Stimulated activated CD4-positive, alpha-beta T cell treated with anti-CD3 and anti-CD28 coated beads, Interleukin-12 subunit alpha, Interleukin-12 subunit beta, amount 100 ng/mL, for 48 hours (primary cell): ENCODE measurements at places on chromosomes 6 and 20.

- DNase-seq: no peak
Observed at GRCh38 chr6:39166912-39167290, 51.9 kb upstream of the SAYSD1 start.

DNA sequence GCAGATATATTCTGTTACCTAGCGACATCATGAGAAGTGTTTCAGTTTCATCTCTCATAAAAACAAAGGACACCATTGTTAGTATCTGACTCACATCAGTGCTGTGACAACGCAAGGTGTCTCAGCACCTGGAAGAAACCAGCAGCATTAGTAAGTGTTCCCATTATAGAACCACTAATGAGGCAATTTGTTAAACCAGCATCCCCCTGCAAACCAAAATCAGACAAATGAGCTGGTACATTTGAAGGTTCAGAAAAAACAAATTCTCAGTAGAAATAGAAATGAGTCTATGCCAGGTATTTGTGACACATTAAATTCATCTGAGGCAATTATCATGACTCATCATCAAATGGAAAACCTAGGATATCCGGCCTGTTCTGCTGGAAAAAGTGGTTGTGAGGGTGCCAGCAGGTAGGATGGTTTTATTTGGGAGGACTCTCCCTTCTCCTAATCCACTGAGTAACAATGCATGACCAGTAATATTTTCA lies 151.7 kb downstream of the TMEM200A start:
- no peak for DNase-seq

- no peak for DNase-seq
Observed at GRCh38 chr6:119791736-119792135, 442.2 kb upstream of the MAN1A1 start.

DNA sequence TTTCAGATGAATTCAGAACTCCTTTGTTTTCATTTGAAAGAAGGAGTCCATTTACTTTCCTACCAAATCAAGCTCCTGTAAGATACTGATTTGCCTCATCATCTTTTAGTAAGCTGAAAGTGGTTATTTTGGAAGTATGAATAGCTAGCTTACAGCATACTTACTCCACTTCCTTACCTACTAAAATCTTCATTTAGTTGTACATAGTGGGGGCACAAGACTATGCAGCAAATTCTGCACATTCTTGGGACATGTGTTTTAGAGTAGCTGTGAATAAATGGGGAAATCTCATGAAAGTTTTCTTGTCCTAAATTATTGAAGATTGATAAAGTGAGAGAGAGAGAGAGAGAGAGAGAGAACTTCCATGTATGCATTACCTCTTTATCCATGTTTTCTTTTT lies 256.3 kb downstream of the OGFRL1 start:
- no peak for DNase-seq

GRCh38 chr6:37103169-37104039 lies 66.5 kb upstream of the PIM1 start:
- DNase-seq: no peak

- no peak for DNase-seq
Observed at GRCh38 chr6:166297606-166298005, 10.6 kb downstream of the PRR18 start.

DNA sequence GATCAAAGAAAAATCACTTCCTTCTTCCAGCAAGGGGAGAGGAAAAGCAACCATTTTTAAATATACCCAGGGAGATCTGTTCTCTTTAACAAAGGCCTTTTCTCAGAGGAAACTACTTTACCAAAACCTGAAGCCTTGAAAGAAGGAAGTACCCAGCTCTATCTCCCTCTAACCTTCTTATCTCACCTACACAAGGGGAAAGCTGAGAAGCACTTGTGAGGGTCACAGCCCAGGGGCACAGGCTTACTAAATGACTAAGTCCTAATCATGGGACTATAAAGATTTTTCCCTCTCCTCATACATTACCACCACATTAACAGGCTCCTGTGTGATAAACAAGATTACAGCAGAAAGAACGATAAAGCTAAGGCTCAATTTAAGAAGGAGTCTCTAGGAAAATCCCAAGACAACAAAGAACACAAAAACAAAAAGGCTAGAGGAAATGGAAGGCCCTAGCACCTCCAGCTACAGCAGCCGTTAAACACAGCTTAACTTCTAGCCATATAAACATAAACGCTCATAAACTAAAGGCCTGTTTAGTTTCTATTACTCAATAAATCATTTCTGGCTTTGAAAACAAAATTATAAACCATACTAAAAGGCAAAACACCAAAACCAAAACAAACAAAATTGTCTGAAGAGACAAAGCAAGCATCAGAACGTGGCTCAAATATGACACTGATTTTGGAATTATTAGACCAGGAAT lies 284.9 kb upstream of the ECI2 start:
- DNase-seq: no peak

- DNase-seq: no peak
Observed at GRCh38 chr20:22371843-22372242, 212.5 kb downstream of the FOXA2 start.

DNA sequence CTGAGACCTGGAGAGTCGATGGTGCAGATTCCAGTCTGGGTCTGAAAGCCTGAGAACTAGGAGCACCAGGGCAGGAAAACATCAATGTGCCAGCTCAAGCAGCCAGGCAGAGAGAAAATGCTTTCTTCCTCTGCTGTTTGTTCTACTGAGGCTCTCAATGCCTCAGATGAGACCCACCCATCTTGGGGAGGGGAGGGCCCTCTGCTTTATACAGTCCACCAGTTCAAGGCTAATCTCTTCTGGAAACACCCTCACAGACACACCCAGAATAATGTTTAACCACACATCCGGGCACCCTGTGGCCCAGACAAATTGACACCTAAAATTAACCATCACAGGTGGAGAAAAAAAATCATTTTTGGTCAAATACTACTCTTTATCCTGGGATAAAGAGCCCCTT lies 89.3 kb upstream of the SLC22A23 start:
- no peak for DNase-seq

GRCh38 chr20:59725476-59726280 lies 121.3 kb downstream of the PHACTR3 start:
- DNase-seq: no peak

DNA sequence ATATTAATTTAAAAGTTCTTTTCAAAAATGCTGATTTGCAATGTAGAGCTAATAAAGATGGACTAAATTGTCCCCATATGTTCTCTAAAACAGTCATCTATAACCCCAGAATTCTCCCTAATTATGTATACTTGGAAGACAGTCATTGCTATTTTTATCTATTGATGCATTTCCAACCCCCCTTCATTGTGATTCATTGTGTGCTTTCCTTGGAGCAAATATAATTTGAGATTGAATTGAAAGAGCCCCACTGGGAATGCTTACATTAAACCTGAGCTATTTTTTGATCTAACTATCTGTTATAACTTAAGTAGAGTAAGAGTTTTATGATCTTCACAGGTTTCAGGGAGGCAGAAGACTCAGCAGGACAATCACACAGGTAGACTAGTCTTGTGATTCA lies 73.7 kb upstream of the PTCHD4 start:
- DNase-seq: no peak

- no peak for DNase-seq
Observed at GRCh38 chr6:26355366-26355765, 9.6 kb upstream of the BTN3A2 start.

- DNase-seq: no peak
Observed at GRCh38 chr6:169865346-169866139, 114.1 kb downstream of the ERMARD start.

- DNase-seq: no peak
Observed at GRCh38 chr6:77015350-77015749, 447.9 kb downstream of the HTR1B start.

DNA sequence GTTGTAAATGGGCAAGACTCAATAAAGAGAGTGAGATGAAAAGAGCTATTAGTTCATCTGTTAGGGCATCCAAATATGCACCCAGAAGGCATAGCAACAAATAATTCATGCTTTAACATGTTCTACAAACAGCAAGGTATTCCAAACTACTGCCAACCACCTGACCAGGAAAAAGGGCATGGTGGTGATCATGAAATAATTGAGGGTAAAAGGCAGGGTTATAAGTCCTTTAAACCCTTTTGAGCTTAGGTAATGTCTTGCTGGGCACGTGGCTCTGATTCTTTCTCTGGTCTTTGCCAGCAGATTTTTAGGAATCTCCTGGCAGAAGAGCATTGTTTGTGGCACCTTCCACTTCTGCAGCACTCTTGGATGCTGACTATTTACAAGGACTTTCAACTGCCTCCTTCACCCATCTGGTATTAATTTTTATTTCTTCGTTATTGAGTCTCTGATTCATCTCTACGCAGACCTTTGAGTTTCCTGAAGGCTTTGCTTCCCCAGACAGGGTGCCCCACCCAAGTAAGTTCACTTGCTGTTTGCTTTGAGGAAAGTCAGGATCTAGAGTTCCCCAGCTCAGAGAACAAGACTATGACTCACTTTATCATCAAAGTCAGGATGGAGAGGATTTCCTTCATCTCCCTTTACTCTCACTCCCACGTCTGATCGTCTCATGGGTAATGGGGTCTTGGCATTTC lies 83.4 kb upstream of the NEDD9 start:
- DNase-seq: no peak

- DNase-seq: no peak
Observed at GRCh38 chr6:152052061-152052460, 244.6 kb downstream of the ESR1 start.

DNA sequence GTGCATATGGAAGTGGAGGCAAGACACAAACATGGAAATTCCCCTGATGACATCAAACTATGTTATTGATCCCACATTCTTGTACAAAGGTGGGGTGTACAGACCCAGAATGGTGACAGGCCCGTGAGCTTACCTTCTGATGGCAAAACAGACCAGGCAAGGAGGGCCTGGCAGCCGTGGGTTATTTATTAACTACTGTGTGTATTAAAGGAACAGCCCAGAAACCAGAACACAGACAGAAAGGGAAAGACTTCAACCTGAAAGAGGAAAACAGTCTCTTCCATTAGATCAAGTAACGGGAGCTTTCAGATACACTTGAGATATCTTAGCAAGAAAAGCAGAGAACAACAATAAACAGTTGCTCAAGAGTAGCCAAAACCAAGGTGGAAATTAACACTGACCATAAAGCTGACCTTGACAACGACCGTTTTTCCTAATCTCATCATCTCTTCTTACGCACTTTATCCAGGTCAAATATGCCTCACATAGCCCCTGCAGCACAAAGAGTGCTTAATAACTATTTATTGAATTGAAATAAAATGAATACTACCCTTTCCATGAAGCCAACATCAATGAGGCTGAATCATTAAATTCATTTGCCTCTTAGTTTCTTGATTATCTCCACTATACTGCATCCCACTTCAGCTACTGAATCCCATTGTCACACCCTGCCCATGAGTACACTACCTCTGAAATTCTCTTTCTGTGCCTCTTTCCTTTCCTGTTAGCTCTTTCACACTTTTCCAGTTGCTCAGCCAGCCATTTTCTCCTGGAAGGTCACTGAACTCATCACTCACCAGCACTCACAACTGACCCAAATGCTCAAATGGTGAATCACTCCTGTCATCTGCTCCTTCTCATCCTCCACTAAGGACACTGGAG lies 67.4 kb downstream of the MOXD1 start:
- DNase-seq: no peak

- no peak for DNase-seq
Observed at GRCh38 chr6:11341867-11342266, 109.4 kb upstream of the NEDD9 start.

DNA sequence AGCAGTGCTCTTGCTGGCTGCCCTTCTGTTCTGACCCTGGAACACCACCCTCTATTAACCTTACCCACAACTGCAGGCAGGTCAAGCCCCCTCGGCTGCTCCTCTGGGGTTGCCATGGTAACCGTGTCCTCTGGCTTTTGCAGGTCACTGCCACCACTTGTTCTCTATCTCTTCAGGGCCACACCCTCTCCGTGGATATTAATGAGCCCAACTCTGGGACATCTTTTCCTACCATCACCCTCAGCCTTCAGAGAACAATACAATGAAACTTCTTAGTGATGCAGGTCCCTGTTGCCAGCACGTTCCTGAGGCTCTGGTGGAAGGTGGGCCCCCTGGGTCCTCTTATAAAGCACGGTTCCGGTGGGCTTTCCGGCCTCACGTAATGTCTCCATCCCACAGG lies 30.8 kb upstream of the MICB start:
- no peak for DNase-seq

DNA sequence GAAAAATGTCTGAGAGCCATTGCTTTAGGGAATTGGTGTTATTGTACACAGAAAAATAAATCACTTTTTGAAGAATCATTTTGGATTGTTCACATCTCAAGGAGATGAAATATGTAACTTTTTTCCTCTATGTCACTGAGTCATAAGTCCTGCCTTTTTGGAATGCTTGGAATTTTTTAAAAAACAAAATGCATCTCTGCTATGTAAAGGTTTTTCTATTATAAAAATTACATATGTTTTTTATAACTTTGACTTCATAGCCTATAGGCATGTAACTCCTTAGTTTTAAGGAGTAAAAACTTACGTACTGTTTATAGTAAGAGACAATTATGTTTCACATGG lies 8.7 kb downstream of the RNF144B start:
- DNase-seq: no peak

- DNase-seq: no peak
Observed at GRCh38 chr6:17493286-17493685, 99.9 kb downstream of the CAP2 start.

GRCh38 chr6:136932599-136932998 lies 10.5 kb downstream of the SLC35D3 start:
- no peak for DNase-seq

- no peak for DNase-seq
Observed at GRCh38 chr6:104381907-104382306, 477.8 kb downstream of the HACE1 start.

- no peak for DNase-seq
Observed at GRCh38 chr6:112193535-112194051, 60.8 kb downstream of the LAMA4 start.

DNA sequence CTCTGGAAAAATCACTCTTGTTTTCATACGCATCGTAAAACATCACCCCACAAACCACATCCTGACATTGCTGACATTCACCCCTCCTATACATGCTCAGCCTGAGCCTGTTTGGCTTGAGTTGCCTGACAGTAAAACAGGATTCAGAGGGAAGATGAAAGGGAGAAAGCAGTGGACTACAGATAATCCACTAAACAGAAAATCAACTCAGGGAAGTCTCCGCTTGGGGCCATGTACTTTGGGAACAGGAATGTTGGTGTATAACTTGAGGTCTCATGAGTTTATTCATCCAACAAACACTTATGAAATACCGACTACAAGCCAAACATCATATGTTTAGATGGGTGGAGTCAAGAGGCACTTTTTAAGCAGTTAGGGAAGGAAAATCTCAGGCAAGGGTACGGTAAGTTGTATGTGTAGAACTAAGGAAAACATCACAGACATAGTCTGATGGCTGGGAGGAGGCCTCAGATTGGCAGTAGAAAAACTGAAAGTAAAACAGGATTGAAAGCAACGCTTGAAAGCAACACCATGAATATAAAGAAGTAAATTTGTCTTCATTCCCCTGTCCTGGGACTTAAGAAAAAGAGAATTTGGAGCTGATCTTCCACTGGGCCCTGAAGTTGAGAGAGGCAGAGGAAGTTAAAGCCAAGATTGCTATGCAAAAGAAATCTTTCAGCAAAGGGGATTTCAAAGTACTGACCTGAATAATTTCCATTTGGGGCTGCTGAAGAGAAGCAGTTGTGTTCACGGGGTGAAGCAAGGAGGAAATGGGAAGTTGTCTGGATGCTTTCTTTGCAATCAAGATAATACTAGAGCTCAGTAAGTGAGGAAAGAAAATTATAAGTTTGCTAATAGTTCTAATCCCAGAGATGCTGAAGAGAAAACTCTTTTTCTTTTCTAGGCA lies 28.8 kb downstream of the PDE7B start:
- DNase-seq: peak; percentile 56
